ENCODE measurements at places on chromosomes 6 and 20.

DNA sequence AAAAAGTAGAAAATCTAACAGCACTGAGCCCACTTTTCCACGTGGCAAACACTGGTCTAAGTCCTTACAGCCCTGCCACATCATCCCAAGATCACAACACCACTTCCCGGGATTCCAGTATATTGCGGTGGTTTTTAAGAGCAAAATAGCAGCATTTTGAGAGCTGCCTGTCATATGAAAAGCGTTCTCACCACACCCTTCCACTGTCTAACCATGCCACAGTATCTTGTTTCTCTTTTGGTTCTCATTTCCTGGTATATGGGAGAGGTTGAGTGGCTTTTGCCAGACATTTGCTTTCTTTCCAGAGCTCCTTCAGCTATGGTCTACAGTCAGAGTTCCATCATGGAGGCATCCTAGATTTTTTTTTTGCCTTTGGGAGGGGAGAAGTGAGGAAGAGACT, 243.0 kb downstream of the TSHZ2 start:
- no peak for DNase-seq

- DNase-seq, result no peak
These were observed 126.1 kb upstream of the UST start for GRCh38 chr6:148620579-148621298.

- DNase-seq, result no peak
These were observed 166.9 kb downstream of the EDN1 start for GRCh38 chr6:12457094-12457493.

- DNase-seq, result peak; percentile 18
These were observed 7.4 kb upstream of the ADTRP start for GRCh38 chr6:11785774-11786579.

- no peak for DNase-seq
These were observed 81.7 kb upstream of the RIPOR2 start for GRCh38 chr6:25017486-25017885.

- no peak for DNase-seq
These were observed 143.1 kb upstream of the PCSK2 start for GRCh38 chr20:17083738-17084137.

GRCh38 chr20:37053230-37053950, 42.4 kb downstream of the RBL1 start:
- DNase-seq, result no peak

GRCh38 chr6:87827346-87827745, 125.3 kb upstream of the AKIRIN2 start:
- DNase-seq, result no peak

DNA sequence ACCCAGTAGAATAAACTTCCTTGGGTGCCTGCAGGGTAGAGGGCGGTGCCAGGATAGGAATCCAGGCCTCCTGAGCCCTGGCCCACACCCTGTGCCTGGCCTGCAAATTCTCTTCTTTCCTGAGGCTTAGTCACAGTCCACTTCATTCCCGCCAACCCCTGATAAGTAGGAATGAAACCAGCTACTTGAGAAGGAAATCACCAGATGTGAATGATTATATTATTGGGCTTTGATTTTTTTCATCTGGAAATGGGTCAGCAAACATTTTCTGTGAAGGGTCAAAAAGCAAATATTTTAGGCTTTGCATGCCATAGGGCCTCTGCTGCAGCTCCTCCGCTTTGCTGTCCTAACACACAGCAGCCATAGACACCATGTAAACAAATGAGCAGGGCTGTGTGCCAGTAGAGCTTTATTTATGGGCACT, 50.2 kb downstream of the STK35 start:
- DNase-seq, result no peak

DNA sequence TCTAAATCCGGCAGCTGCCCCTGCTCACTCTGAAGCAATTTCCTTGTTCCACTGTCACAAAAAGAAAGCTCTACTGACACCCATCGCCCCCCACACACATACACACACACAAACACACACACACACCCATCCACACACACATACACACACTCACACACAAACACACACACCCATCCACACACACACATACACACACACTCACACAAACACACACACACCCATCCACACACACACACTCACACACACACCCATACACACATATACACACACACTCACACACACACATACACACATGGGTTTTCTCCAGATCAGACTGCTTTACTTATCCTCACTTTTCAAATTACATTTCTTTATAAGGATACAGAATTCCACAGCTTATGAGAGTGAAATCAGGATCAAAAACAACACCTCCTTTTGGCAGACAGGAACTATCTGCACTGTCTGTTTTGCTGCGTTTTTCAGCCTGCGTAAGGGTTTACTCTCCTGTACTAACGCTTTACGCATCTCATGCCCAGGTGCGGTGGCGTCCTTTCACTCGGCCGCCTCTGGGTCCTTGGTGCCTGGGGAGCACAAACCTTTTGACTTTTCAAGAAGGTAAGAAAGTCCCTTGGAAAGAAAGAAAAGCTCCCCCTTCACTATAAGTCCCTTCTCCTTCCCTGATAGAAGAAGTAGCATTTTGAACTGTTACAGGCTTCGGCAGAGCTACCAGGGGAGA, 8.0 kb downstream of the DACT2 start:
- DNase-seq, result no peak

DNA sequence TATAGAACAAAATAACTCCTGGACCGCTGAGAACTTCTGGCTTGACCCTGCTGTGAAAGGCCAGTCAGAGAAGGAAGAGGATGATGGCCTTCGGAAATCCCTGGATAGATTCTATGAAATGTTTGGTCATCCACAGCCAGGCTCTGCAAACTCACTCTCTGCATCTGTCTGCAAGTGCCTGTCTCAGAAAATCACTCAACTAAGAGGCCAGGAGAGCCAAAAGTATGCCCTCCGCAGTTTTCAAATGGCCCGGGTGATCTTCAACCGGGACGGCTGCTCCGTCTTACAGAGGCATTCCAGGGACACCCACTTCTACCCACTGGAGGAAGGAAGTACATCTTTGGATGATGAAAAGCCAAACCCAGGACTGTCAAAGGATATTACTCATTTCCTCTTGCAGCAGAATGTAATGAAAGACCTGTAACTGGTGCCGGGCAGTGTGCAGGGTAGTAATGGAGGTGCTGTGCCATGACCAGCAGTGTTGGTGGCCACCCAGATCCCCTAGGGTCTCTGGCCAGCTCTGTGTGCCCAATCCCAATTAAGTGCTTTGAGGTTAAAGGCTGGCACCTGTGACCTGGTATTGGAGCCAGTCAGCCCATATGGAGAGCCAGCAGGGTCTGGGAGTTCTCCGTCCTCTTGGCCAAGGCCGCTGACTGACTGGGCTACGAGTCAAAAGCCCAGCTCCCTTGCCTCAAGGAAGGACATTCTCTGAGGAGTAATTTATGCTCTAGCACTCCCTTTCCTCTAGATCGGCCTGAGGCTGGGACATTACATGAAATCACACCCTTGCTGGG, 87.1 kb downstream of the TRMT6 start:
- no peak for DNase-seq

GRCh38 chr6:16305246-16305725, 66.9 kb downstream of the GMPR start:
- DNase-seq, result no peak

DNA sequence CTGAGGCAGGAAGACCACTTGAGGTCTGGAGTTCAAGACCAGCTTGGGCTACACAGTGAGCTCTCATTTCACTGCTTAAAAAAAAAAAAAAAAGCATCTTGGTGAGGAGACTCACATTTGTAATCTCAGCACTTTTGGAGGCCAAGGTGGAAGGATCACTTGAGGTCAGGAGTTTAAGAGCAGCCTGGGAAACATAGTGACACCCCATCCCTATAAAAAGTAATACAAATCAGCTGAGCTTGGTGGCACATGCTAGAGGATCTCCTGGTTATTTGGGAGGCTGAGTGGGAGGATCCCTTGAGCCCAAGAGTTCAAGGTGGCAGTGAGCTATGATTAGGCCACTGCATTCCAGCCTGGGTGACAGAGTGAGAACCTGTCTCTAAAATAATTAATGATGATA, 29.4 kb upstream of the SYNCRIP start:
- DNase-seq, result no peak

- no peak for DNase-seq
These were observed 164.8 kb downstream of the MRPL14 start for GRCh38 chr6:43962458-43962857.

DNA sequence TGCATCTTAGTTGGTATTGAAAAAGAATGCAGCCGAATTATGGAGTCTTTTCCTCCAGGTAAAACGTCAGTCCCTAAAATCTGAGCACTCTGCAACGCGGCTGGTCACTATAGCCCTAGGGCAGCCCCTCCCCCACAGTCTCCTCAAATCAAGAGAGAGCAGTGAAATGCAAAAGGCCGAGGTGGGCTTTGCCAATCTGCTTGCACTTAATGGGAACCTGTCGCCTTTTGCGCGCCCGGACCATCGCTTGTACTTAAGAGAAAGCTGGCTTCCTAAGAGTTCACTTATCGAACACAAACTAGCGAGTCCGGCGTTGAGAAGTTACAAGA, 447 bp downstream of the MCM3 start:
- no peak for DNase-seq

DNA sequence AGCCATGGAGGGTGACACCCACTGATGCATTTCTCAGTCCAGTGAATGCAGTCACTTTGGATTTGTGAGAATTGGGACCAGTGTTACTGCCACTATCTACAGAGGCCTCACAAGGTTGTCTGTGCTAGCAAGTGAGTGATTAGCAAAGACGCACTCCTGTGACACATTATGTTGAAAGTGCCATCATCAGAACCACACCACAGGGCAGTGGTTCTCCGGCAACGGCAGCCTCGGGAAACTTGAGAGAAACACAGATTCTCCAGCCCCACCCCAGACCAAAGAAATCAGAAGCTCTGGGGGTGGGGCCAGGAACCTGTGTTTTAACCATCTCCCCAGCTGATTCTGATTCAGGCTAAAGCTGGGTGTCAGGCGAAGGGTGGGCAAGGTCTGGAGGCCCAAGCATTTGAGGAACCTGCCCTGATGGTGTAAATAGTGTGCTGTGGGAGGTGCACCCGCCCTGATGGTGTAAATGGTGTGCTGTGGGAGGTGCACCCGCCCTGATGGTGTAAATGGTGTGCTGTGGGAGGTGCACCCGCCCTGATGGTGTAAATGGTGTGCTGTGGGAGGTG, 39.9 kb downstream of the TMEM242 start:
- no peak for DNase-seq

DNA sequence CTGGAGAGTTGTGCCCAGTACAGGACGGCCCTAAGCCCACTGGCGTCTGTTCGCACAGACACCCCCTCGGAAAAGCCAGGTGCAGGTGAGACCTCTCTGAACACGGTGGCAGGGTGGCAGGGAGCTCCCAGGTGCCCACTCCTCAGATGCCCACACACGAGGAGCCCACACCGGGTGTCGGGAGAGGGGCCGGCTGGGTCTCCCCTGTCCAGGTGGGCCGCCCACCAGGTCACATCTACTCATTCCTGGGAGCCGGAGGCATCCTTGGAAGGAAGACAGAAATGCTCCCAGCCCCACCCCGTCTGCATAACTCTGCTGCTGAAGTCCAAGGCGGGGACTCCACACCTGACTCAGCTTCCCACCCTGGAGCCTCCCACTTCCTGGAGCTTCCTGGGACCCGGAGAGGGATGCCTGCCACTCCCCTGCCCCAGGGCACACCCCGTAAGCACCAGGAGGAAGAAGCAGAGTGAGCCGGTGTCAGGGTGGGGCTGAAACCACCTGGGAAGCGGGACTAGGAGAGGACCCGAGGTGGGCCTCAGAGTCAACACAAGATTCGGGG, 2.5 kb downstream of the SRMS start:
- no peak for DNase-seq

GRCh38 chr6:4169028-4169789, 33.8 kb upstream of the ECI2 start:
- DNase-seq, result no peak

- DNase-seq, result no peak
These were observed 32.1 kb downstream of the KIAA1755 start for GRCh38 chr20:38228436-38228835.

DNA sequence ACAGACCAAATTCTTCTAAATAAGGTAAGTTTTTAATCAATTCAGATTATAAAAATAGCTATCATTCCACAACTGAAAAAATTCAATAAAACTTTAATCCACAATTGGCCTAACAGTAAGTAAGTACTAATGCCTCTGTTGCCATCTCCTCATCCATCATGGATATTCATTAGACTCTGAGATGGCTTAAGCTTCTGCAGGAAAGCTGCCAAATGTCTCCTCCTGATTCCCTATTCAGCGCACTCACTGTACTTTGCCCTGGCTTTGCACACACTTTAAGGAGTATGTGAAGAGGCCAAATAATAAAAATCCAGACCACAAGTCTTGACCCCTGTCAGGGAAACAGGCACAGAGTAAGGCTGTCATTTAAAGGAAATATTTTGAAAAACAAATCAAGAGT, 23.6 kb downstream of the PGM3 start:
- no peak for DNase-seq

DNA sequence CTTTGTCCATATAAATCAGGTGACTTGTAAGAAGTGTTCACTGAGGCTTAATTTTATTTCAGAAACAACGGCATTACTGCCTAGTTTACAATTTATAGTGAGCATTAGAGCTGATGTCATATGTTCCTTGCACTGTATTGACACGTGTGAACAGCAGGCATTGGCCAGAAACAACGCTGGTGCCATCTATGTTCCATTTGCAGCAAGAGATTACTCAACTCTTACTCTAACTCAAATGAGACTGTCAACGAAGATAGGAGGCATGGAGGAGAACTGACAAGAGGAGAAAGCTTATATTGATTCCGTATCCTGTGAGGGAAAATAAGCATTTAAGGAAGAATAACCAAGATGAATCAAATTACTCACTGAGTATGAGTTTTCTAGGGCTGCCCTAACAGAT, 48.4 kb downstream of the MTFR2 start:
- no peak for DNase-seq

DNA sequence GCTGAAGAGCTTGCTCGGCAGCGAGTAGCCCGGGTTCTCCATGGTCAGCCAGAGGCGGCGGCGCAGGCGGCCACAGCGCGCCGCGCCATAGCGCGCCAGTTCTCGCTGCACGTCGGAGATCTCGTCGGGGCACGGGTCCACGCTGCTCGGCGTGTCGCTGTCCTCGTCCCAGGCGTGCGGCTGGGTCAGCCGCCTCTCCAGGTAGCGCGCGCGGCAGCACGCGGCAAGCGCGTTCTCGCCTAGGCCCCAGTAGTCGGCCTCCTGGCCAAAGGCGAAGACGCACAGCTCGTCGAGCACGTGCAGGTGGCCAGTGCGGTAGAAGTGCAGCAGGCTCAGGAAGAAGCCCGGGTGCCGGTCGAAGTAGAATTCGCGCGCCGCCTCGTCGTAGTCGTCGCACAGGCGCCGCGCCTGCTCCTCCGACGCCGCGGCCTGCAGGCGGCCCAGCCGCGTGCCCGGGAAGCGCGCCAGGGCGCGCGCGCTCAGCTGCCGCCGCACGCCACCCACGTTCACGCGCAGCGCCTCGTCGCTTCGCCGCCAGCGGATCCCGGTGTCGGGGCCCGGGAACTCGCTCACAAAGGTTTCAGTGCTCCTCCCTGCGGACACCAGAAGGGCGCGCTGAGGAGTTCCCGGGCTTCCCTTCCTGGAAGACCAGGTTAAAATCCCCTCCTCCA, 2.7 kb downstream of the KCNS1 start:
- DNase-seq, result no peak

DNA sequence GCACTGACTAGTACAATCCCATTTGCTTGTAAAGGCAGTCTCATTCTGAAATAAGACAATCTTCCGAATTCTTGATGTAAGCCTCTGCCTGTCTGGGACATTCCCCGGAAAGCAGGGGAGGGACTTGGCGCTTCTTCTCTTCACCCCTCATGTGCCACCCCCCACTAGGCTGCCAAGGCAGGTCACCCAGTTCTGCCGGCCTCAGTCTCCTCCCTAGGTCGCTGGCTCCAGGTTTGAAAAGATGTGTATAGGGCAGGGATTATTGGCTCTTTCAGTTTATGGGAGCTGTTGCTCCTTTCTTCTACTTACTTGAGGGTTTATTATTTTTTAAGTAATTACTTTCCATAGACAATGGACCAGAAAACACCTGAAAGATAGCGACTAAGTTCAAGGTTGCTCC, 158.1 kb upstream of the RPS6KA2 start:
- no peak for DNase-seq
